ENCODE measurements at places on chromosomes 2 and 18.
A peak's percentile ranks its signal among the peaks of the same experiment; 100 is the strongest.

GRCh38 chr2:142915502-142915901 lies 38.0 kb downstream of the KYNU start:
- no peak for DNase-seq

- DNase-seq: no peak
Measured at GRCh38 chr18:54389143-54389505, 31.4 kb downstream of the C18orf54 start.

DNA sequence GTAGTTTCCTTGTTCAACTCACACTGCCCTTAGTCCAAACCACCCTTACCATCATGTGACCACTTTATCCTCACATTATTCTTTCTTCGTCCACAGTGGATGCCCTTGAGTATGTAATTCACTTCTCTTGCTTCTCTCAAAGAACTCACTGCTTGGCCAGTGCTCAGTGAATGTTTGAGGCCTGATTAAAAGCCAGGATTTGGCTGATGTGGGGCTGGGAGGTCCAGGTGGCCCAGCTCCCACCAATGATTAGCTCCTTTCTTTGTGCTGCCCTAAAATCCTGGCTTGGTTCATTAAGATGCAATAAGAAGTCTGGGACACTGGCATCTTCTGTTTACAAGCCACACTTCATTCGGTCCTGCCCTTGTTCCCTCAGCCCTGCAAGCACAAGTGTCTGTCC lies 97.8 kb upstream of the CELF4 start:
- no peak for DNase-seq

DNA sequence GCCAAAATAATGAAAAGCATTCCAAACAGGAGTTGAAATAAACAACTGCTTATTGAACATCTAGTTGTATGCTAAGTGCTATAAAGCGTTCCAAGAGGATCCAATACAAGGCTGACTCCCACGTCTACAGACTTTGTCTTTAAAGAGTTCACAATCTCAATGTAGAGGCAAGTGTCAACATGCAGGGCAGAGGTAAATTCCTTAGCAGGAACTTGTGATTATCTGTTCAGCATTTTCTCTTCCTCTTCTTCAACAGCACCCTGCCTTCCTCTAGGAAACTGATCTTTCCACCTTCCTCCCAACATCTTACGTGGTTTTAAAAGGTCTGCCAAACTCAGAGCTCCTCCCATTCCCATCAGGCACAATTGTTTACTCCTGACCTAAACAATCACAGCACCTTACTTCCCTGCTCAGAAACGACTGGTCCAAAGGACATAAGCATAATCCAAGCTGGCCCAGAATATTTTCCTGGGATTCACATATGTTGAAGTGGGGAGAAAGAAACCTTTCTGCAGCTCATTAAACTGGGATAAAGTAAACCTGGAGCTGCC lies 83.9 kb downstream of the ITSN2 start:
- no peak for DNase-seq

DNA sequence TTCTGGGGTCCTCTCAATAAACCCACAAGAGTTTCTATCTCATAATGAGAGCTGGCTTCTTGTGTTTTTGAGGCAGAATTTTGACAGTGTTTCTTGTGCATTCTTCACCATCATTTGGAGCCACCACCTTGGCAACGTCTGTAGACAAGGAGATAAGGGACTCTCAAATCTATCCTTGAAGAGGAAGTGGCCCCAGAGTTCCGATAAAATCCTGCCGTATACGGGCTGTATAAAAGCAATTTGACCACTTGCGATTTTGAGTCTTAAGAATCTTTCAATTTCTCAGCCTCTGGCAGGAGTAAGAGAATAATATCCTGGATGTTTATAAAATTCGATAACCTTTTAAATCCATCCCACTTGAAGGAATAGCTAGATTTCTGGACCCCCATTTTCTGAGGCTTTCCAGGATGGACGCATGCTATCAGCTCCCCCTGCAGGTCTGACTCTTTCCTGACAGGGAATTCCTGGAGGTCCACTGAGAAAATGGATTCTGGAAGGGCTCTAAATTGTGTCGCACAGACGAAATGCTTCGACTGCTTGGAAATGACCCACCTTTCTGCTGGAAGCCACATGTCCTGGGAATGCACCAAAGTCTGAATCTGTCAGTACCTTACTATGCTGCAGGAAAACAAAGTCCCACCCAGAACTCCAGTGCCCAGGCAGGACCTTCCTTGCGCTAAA lies 54.1 kb downstream of the E2F6 start:
- peak; percentile 60 for DNase-seq

DNA sequence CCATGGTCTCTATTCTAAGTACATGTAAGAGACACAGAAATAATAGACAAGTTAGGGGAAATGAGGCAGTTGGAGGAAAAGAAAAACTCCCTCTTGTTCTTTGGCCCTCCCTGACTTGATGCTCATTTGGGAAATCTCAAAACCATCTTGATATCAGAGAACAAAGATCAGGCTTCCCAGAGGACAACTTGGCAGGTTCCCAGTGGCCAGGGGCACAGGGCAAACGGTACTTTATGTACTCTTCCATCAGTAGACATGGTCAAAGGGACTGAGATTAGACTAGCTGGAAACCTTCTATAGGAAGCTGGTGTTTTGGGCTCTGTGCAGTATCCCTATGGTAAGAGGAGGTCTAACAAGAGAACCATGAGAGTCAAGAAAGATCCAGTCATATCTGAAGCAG lies 56.6 kb downstream of the NCKAP5 start:
- no peak for DNase-seq

DNA sequence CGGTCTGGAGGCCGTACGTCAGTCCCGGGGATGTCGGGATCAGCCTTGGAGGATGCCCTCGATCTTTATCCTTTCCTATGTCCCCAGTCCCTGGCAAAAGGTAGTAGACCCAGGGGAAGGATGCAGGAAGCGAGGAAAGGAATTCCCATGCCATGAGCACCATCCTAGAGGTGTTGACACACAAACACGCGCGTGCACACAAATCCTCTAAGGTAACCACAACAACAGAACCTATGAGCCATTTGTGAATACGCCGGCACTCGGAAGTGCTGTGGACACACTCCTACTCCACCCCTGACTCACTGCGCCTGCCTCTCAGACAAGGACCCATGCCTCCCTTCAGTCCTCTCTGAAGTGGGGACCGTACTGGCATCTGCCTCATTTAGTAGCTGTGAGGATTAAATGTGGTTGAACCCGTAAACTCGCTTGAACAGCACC lies 11.3 kb upstream of the MLPH start:
- DNase-seq: no peak

DNA sequence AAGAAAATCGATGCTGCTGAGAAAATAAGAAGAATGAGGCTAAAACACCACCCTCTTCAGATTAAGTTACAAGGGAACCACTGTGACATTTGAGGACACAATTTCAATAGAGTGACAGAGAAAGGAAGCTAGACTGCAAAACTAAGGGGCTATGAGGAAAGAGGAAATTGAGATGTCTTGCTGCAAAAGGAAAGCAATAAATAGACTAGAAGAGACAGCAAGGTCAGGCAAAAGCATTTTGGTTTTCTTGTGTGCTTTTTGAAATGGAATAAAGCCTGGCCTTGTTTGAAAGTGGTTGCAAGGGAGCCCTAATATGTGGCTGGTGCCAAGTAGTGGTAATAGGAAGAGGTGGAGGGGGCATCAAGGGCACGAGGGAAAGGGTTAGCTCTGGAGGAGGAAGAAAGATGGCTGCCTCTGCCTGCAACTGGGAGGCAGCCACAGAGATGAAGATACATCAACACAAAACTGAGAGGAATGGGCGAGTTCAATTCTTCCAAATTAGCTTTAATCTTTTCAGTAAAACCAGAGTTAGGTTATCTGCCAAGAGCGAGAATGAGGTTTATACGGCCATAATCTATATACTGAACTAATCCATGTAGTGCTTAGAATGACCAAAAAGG lies 1.2 kb upstream of the MRO start:
- no peak for DNase-seq

- DNase-seq: no peak
Measured at GRCh38 chr2:69375494-69376353, 11.3 kb downstream of the GFPT1 start.

GRCh38 chr2:241910604-241911520 lies 41.3 kb downstream of the RTP5 start:
- DNase-seq: no peak

GRCh38 chr2:235527806-235528469 lies 34.1 kb downstream of the AGAP1 start:
- DNase-seq: peak; percentile 12

DNA sequence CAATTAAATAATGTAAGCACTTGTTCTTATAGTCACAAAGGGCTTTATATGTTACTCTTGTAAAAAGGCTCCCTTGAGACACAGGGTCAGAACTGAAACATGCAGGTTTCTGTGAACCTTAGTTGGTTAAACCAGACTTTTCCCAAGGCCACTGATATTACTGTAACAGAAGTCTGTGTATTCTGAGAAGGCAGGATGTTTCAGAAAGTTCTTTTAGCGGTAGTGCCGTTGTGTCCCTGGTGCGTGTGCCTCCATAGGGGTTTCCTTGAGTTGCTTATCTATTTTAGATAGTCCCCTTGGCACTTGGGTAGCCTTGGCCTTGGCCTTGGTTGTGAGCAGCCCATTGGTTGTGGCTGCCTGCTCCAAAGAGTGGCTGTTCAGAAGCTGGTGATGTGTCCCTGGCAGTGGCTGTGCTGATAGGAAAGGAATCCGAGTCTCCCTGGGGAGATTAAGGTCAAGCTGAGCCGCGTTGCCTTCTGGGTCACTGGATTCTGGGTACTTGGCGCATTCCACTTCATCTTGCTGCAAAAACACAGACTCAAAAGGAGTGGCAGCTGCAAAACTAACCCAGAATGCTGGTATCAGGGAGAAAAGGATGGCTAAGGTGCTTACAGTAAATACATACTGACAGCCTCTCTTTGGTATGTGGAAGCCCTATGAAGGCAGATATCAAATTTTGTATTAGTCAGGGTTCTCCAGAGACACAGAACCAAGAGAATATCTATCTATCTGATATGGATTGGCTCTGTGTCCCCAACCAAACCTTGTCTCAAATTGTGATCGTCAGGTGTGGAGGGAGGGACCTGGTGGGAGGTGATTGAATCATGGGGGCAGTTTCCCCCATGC lies 69.7 kb downstream of the FHOD3 start:
- DNase-seq: no peak

DNA sequence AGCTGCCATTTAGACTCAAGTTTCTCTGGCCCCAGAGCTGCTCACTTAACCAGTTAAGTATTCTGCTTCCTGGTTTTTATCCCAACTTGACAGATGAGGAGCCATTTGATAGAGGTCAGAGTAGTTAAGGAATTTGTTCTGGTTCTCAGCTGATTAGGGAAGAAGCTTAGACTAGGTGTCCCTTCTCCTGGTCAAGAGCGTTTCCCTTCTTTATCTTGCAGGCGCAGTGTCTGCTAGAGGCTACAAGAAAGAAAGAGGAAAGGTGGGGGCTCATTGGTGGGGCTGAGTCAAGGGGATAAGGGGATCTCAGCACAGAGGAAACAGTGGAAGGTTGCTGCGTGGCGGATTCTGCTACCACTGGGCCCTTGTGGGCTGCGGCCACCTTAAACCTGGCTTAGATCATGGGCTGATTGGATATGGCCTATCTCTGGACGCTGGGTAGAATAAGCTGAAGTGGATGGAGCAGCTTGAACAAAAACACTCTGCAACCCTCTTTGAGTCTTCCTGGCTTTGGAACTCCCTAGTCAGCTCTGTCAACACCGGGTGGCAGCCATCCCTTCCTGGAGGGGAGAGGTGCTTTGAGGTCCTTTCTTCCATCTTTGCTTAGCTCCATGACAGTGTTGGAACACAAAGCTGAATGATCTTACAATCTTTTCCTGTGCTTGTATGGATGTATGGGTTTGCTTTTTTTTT lies 70.8 kb downstream of the QPCT start:
- DNase-seq: peak; percentile 74

DNA sequence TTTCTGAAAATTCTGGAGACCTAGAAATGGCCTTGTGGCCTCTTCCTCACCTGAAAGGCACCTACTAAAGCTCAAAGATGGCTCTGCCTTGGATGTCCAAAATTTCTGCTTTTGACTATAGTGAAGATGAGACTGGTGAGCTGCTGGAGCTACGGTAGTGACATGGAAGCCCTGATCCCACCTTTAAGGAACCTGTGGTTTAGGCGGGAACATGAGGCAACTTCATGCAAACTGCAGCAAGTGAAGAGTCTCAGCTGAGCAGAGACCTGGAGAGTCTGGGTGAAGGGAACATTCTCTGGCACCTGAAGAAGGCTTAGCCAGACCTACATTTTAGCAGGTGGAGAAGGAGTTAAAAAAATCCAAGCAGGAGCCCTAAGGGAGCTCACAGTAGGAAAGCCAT lies 40.0 kb downstream of the GORASP2 start:
- no peak for DNase-seq

DNA sequence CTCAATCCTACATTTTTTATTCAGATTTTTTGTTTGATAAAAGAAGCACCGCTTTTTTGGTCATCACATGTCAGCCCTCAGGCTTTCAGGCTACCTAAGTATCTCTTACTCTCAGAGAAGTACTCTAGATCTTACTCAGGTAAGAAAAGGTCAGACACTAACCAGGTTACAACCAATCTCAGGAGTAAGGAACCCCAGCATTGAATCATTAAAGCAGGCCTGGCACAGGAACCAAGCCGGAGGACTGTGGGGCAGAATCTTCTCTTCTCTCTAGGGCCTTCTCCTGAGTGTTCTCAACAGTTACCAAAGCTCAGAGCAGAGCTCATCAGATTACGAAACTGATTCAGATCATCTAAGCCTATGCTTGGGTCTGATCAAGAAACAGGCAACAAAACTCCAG lies 28.2 kb downstream of the RBMS1 start:
- no peak for DNase-seq

DNA sequence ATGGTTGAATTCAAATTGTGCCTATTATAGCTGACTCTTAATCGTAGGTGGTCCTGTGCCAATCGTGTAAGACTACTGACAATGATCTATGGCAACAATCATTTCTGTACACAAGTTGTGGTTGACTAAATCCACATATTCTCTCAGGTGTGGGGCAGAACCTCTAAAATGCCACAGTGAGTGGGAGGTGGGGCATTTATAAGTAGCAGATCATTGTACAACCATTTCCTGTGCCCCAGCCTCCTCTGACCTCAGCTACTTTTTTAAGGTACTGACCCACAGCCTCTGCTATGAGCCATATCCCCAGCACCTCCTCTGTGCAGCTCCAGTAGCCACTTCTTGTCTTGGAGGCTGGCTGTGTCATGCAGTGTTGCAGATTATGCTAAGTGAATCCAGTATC lies 48.6 kb upstream of the RAPH1 start:
- peak; percentile 54 for DNase-seq

Data from fibroblast of skin of scalp (primary cell).